ENCODE measurements at places on chromosomes 12 and 14. TPM values are rescaled to one million over a fixed set of nuclear protein-coding genes. Genes with fewer than 3 reads are reported as not detected.

Gene NRXN3
- 4.2 TPM for total RNA-seq

Gene FGF23
- 0.06 TPM for total RNA-seq

Gene ISCU
- total RNA-seq = 97.8 TPM

Gene C12orf75
- 35.5 TPM for total RNA-seq

Gene SPRYD4
- total RNA-seq = 2.2 TPM

Gene STAC3
- 83.0 TPM for total RNA-seq

Gene GPR137C
- total RNA-seq = 5.5 TPM

Measured in metanephros (tissue), 2 donors.